Amygdala (tissue), 56 donors: ENCODE measurements at places on chromosomes 7 and 10.

- DNase-seq: no peak
Measured at GRCh38 chr7:116018731-116019130, 11.8 kb downstream of the TFEC start.

DNA sequence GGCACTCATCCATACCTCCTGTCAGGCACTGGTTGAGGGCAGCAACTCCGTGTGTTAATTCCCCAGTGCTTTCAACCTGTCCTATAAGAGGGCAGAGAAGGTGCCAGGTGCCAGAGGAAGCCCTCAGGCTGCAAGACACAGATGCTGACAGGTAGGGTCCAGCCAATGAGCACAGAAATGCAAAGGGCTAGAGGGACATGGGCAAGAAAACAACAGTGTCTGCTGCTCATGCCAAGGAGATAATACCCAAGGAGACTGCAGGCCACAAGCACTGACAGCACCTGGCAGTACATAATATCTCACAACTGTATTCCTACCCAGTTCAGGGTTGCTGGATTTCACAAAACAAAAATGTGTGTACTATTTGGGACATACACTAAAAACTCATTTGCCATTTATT, 38.4 kb upstream of the TM9SF3 start:
- DNase-seq: no peak

- DNase-seq: no peak
Measured at GRCh38 chr7:55065079-55065478, 46.3 kb downstream of the EGFR start.

DNA sequence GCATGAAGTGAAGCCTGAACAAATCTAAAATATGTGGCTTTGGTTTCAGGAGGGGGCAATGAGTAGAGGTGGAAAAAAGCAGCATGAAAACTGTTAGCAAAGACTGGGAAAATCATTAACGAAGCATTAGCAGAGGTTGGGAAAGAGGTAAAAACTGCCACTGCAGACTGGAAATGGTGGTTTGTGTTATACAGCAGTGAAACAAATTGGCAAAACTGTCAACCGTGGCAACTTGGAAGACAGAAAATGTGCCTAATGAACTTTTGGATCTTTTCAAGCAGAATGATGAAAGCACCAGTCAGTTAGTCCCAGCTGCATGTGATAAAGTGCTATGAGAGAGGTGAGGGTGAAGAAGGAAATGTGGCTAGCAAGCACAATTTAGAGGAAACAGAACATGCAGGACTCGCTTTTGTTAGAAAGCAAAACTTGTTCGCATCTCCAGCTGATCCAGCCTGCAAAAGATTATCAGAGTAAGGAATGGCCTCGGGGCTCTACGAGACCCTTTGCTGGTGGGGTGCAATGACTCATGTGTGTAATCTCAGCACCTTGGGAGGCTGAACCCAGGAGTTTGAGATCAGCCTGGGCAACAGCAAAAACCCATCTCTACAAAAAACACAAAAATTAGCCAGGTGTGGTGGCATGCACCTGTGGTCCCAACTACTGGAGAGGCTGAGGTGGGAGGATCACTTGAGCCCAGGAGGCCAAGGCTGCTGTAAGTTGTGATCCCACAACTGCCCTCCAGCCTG, 45.7 kb downstream of the SKIDA1 start:
- DNase-seq: no peak

DNA sequence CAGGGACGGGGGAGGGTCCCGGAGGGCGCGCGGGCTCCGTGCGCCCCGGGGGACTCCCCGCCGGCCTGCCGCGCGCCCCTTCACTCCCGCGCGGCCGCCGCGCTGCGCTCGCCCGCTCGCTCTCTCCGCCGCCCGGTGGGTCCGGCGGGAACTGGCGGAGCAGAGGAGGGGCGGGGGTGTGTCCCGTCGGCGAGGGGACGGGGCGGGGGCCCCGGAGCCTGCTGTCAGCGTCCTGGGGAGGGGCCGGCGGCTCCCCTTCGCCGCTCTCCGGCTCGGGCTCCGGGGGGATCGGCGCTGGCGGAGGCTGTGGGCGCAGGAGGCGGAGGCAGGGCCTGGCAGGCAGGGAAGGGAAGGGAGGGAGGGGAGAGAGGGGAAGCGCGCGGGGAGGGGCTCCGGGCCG, at the start of gene SH3PXD2A:
SH3PXD2A (minus strand) TSS at position 153 of the 400 bp plus-strand sequence. CDS start 310 bp downstream, outside the sequence.
- no peak for DNase-seq

DNA sequence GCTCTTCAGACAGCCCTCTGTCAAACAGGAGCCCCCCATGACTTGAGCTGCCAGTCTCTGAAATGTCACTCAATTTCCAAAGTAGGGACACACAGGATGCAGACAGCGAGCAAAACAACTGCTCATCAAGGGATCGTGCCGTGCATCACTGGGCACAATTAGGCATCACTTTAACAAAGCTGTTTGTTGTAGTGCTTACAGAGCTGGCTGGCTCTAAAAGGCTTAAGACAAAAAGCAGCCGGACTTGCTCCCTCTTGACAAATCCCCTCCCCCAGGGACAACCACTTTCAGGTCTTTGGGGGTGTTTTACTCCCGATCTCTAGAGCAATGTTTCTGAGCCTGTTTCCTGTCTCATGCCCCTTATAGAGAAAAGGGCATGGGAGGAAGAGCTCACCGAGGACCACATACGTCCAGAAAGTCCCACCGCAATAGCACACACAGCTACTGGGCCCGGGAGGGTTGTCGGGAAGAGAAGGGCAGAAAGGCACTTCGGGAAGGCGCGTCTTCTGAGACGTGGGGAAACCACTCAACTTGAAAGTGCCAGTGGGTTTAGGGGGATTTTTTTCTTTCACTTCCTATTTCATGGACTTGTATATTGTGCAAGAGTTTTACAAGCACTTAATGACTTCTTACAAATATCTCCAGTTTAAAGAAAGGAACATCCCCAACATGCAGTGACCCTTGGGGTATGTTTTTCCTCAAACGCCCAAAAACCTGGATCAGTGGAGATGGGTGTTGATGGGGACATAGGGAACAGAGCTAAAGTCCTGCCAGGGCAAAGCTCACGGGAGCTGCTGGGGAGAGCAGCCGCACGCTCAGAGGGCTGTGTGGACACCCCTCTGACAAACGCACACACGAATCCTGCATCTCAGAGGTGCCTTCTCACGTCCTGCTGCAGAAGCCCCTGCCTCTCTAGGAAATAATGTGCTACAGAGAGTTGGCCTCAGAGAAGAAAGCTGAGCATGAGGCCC, 27.1 kb downstream of the LRRC20 start:
- DNase-seq: no peak

GRCh38 chr7:31957090-31957720, 113.0 kb downstream of the PDE1C start:
- no peak for DNase-seq

GRCh38 chr10:113600569-113600968, 47.7 kb downstream of the HABP2 start:
- DNase-seq: no peak

- DNase-seq: no peak
Measured at GRCh38 chr7:78673272-78673671, 780.2 kb downstream of the MAGI2 start.

- DNase-seq: no peak
Measured at GRCh38 chr7:88102675-88103074, 117.2 kb downstream of the SRI start.

- no peak for DNase-seq
Measured at GRCh38 chr7:1608318-1608717, 38.5 kb upstream of the PSMG3 start.

- DNase-seq: no peak
Measured at GRCh38 chr10:60086862-60087261, 180.5 kb upstream of the CCDC6 start.

DNA sequence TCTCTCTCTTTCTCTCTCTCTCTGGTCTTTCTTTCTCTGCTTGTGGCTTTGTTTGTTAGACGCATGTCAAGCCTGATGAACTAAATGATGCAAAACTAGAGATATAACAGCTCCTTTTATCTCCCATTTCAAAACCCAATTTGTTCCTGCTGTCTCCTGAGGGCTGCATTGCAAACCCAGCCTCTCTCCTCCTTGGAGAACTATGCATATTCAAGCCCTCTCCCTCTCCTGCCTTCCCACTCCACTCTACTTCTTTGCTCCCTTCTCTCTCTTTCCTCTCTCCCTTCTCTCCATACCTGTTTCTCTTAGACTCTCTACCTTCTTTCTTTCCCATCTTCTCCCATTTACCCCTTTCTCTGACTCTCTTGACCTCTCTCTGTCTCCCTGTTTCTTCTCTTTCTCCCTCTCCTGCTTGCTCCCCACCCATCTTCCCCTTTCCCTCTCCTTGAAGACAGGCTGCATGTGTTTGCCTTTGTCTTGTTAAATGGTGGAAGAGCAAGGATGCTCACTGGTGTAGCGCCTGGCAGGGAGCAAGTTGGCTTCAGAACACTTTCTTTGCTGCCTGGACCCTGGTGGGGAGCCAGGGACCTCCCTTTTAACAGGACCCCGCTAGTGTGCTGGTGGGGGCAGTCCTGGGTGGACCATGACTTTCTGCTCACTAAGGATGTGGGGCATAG, 142.9 kb downstream of the CDH23 start:
- DNase-seq: no peak

- no peak for DNase-seq
Measured at GRCh38 chr7:95394370-95394769, 1.8 kb downstream of the PON3 start.

GRCh38 chr7:1480670-1481069, 21.4 kb upstream of the MICALL2 start:
- DNase-seq: no peak
